ENCODE measurements at places on chromosomes 7 and 10.

DNA sequence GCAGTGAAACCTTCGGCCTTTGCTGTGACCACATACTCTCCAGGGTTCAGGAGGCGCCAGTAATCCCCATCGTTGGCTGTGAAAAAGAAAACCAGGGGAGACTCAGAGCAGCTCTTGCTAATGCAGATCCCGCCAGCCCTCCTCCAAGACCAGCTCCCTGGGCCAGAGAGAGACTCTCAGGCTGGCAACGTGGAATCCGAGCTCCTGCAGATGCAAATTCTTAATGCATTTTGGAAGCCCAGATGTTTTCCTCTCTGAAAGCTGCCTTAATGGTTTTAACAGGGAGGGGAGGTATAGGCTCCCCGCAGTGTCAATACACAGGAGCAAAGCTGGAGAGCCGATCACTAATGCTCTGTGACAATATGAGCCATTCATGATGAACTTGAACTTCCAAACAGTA is 80.8 kb downstream of the GPR26 start:
- no peak for DNase-seq

DNA sequence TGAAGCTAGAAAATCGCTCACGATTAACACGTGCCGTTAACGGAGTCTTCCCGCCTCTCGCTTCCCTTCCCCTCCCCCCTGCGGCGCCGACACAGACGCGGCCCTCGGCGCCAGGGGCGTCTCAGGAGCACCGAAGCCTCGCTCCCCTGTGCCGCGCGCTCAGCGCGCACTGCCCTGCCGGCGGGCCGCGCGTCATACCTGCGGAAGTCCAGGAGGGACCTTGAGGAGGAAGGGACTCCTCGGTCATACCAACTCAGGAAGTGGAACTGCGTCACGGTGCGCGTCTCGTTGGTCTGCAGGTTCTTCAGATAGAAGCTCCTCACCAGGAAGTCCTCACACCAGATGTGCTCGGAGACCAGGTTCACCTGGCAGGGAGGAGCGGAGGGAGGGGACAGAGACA is 239.6 kb downstream of the DNAJB6 start:
- DNase-seq, result no peak

DNA sequence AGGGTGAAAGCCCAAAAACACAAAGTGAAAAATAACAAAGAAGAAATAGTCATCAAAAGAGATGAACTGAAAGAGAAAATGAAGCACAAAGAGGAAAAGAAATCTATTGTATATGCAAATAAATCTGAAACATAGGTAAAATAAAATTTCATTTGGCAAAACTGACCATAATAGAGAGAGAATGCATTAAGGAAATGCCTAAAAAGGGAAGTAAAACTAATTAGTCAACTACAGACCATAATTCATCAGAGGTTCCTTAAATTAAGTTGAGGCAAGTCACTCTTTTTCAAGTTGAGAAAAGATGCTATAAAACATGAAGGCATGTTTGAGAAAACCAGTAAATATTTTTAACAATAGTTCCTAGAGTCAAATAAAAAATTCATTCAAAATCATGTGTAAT is 233.3 kb downstream of the LRRN3 start:
- DNase-seq, result no peak

GRCh38 chr10:33661580-33662336 is 327.3 kb upstream of the NRP1 start:
- peak; percentile 91 for DNase-seq

- no peak for DNase-seq
These were observed 103.1 kb downstream of the GSAP start for GRCh38 chr7:77313085-77313484.

DNA sequence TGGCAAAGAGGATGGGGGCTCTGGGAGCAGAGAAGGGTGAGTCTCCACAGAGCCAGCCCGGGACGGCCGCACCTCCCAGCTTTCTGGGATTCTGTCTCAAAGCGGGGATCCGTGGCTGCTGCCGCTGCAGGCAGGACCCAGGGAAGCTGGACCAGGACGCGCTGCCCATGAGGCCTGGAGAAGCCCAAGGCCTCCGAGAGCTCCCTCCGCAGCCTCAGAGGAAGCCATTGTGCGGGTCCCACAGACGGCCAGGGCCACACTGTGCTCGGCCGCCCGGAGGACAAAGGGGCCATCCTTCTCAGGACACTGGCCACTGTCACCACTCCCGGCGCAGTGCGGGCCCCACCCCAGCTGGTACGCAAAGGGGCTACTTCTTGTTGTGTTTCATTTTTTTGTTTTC is 79.3 kb upstream of the PDGFA start:
- no peak for DNase-seq

GRCh38 chr10:79274279-79275104 is 72.8 kb upstream of the PPIF start:
- no peak for DNase-seq

GRCh38 chr10:96309628-96310320 is 5.5 kb downstream of the DNTT start:
- DNase-seq, result no peak

- DNase-seq, result no peak
These were observed 170.9 kb upstream of the ASAH2 start for GRCh38 chr10:50422259-50422658.

DNA sequence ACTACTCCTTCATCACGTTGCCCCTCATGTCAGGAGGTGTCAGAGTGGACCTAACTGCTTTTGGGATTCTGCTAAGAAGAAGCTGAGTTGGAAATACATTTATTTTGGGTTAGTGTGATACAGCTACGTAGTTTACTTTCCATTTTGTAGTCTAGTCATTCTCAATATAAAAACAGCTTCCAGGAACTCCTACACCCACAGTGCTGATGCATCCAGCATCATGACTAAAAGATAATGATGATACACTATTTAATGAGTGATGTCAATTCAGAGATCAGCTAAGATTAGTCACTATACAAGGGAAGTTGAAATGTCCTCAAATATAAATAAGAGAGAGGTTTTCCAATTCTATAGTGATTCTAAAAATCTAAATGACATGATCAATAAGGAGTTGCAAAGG is 264.2 kb upstream of the SLC26A5 start:
- DNase-seq, result no peak

- DNase-seq, result no peak
These were observed 141.9 kb downstream of the MPP7 start for GRCh38 chr10:28160866-28161405.

DNA sequence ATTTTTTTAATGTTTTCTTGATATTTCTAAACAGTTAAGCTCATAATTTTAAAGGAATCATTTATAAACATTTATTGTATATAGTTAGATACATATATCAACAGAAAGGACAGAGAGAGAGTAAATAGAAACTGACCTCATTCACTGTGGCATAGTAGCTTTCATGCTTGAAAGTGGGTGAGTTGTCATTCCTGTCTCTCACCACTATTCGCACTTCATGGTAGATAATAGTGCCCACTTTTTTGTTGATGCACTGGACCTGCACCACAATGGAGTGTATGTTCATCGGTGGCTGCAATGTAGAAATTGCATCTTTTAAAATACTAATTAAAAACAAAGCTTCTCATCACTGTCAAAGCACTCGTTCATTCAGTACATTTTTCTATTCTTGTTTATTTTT is 432.0 kb downstream of the PCDH15 start:
- DNase-seq, result no peak

- no peak for DNase-seq
These were observed 7.6 kb upstream of the PDE1C start for GRCh38 chr7:32077806-32078205.

GRCh38 chr10:35735412-35735811 is 93.3 kb upstream of the FZD8 start:
- peak; percentile 7 for DNase-seq

DNA sequence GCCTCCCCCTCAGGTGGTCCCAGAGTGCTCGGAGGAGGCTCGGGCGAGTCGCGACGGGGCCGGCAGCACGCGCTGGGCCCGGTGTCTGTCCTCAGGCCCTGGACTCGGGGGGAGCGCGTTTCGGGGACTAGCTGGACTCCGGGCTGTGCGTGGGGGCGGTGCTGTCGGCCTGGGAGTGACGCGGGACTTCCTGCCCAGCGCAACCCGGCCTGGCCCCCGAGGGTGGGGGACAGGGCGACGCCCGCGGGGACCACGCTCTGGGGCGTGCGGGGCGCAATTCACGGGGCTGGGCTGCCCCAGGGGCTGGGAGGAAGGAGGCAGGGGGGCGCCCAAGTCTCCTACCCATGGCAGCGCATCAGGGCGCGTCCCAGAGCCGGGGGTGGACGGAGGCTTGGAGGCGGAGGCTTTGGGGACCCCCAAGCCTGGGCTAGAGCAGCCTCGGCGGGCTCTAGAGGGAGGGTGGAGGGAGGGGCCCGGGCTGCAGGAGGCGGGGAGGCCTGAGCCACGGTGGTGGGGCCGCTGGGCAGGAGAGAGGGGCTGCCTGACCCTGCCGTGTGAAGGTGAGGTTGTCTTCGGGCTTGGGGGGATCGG is 2.3 kb upstream of the VENTX start:
- DNase-seq, result no peak

- no peak for DNase-seq
These were observed 275.1 kb upstream of the FZD1 start for GRCh38 chr7:90988996-90989765.

- peak; percentile 55 for DNase-seq
These were observed 162.0 kb downstream of the KLF6 start for GRCh38 chr10:3622845-3623621.

GRCh38 chr10:79071396-79071923 is 2.7 kb downstream of the ZMIZ1 start:
- no peak for DNase-seq

- DNase-seq, result no peak
These were observed 63.2 kb upstream of the BMPER start for GRCh38 chr7:33842150-33842549.

GRCh38 chr10:67277402-67277801 is 351.6 kb downstream of the LRRTM3 start:
- DNase-seq, result no peak

- DNase-seq, result no peak
These were observed 804.8 kb upstream of the IGFBP3 start for GRCh38 chr7:46725838-46726237.

- DNase-seq, result no peak
These were observed 61.5 kb downstream of the RAMP3 start for GRCh38 chr7:45219130-45219529.

- DNase-seq, result no peak
These were observed 43.0 kb upstream of the MACC1 start for GRCh38 chr7:20260223-20260622.

DNA sequence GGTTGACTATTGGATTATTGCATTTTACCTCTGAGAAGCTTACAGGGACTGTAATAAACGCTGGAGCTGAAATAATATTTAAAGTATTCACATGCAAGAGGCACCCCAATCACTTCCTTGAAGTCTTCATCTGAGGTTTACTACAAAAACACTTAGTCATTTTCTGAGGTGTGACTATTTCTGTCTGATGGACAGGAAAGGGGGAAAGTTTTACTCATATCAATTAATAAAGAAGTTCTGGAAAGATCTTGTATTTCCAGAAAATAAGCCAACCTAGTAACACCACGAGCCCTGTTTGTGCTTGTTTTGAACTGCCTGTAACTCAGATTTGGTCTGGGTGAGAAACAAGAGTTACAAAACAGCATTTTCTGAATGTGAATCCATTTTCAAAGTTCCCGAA is 63.9 kb upstream of the PRKCQ start:
- no peak for DNase-seq

DNA sequence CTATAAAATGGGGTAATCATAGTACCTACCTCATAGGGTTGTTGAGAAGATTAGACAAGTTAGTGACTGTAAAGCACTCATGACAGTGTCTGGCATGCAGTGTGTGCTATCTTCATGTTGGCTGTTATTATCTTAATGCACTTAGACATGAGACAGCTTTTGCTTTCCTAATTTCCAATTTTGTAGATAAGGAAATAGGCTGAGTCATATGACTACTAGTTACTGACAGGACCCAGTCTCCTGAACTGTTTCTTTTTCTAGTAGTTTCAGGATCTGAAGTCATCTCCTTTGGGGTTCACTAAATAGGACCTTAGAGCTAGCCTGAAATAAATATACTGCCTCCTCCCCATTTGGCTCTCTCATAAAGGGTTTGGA is 74.2 kb downstream of the SNX10 start:
- no peak for DNase-seq

- no peak for DNase-seq
These were observed 159.7 kb downstream of the CELF2 start for GRCh38 chr10:11177381-11177780.

GRCh38 chr7:8491106-8491505 is 57.7 kb downstream of the NXPH1 start:
- no peak for DNase-seq

DNA sequence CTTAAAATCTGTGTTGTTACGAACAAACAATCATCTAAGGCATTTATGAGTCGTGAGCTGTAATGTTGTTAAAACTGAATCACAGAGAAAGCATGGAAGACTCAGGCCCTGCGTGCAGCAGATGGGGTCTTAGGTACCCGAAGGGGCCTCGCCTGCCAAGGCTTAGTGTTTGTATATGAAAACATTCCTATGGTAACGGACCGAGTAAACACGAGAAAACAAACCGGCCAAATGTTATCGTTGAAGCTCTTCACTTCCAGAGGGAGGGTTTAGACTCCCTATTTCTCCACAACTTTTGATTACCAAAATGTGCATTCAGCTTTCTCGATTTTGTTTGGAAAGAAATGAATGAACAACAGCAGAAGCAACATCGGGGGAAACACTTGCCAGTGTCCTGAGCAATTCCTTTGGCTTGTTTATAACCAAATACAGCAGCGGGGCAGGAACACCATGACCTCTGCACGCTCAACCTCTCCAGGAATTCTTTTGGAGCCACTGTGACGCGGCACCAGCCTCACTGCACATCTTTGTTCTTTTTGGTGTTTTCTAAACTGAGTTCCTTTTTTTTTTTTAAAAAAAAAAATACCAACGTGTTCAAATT is 121.6 kb upstream of the KLF6 start:
- peak; percentile 86 for DNase-seq

DNA sequence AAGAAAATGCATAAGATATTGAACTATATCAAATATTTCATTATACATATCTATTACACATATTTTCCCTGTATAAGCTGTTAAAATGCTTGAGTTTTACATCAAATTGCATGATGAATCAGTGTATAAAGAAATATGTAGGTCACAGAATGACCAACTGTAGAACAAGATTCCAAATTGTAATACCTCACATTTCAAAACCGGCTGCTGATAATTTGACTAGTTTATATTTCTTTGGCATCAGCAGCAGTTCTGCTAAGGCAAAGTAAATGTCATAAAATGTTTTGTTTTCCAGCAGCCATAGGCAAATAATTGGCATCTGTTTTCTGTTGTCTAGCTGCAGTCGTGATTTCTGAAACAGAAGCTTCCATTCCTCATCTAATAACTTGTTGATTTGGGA is 633.9 kb downstream of the ARL4A start:
- DNase-seq, result no peak

DNA sequence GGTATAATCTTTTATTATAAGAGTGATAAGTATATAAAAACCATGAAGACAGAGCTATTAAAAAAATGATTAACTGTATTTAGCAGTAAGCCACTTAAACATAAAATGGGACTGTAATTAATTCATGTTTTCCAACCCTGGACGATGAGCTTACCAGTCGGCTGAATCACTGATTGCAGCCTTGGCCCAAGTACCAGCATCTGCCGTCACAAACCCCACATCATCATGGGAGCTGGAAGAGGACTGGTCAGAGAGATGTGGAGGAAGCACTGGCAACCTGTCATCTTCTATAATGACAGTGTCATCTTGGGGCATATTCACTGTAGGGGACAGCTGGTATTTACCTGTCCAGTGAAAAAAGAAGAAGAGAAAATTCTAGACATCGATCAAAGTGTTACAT is 473.6 kb downstream of the PARD3 start:
- no peak for DNase-seq

All from SJSA1 (cell line).